ENCODE measurements at places on chromosomes 2 and 18.

DNA sequence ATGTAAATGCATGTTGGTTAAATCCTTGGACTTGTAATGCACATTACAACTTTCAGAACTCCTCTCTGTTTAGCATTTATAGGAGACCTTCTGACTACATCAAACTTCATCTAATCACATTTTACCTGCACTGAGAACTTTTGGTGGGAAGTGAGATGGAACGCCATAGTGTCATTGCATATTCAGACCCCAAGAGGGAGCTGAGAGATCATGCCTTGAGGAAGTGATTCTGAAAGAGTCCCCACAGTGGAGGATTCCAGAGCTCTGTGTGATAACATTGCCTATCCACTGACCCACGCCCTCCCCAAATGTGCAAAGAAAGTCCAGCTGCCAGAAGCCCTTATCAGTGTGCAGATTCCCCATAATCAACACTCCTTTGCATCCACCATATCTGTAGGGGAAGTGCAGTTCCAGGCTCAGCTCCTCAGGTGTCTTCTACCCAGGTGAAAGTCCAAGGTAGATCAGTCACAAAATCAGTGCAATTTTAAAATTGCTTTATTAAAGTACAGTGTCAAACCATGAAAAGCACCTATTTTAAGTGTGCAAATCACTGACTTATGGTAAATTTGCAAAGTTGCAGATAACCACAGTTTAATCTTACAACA, 212.4 kb downstream of the RPIA start:
- no peak for DNase-seq

DNA sequence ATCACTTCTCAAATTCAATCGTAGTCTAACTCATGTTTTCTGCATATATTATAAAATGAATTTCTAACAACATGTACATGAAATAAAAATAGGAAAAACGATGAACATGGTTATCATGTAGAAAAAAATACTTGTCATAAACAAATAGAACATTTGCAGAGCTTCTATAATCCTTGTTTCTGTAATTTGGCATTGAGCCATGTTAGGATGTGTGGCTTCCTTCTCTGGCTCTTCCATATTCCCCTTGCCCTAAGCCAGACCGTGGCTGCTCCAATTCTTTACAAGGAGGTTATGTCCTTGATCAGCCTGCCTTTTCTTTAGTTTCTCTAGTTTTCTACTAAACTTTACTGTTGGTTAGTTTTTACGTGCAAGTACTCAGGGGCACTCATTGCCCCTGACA, 155.3 kb downstream of the COL6A3 start:
- no peak for DNase-seq

DNA sequence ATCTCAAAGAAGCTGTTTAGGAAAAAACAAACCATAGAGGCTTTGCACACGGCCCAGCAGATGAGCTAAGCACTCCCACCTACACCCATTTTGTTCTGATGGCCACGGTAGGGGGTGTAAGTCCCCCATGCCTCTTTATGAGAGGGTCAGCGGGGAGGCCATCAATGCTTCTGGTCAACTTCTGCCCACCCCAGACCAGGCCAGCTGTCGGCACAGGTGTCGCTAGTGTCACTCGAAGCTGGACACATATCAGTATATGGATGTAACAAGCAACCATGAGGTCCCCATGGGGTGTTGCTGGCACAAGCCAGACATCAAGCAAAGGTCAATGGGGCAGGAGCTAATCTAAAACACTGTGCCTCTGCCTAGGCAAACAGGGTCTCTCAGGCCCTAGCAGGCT, 23.7 kb upstream of the SLC35F6 start:
- DNase-seq, result no peak

- no peak for DNase-seq
These were observed 153.8 kb upstream of the ZNF236 start for GRCh38 chr18:76668546-76668945.

- DNase-seq, result no peak
These were observed 38.1 kb upstream of the DAPL1 start for GRCh38 chr2:158756976-158757375.

DNA sequence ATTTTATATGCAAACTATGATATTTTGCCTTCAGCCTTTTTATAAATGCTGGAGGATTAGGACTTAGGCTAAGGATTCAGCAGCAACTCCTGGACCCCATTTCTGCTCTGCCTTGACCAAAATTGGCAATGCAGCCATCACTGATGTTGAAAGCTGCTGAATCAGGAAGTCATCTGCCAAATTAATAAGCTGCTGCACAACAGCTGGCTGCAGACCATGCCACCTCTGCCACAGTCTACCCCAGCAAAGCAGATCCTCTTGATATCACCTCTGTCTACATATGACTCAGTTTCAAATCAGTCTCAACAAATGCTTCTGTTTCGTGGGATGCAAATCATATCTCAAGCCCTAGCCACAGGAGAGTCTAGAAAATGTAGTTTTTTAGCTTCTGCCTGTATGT, 7.1 kb upstream of the SOS1 start:
- no peak for DNase-seq

GRCh38 chr2:37558623-37559022, 112.8 kb downstream of the CDC42EP3 start:
- DNase-seq, result no peak

All from stimulated activated CD8-positive, alpha-beta memory T cell treated with anti-CD3 and anti-CD28 coated beads, Interleukin-7, amount 100 ng/mL, for 24 hours (primary cell).